ENCODE measurements at places on chromosomes 6 and 20.

GRCh38 chr20:53760025-53760441 lies 166.4 kb upstream of the ZNF217 start:
- DNase-seq, result no peak

GRCh38 chr20:20877079-20877478 lies 164.6 kb upstream of the RALGAPA2 start:
- no peak for DNase-seq

- no peak for DNase-seq
Observed at GRCh38 chr6:31476515-31477139, 21.3 kb upstream of the MICB start.

DNA sequence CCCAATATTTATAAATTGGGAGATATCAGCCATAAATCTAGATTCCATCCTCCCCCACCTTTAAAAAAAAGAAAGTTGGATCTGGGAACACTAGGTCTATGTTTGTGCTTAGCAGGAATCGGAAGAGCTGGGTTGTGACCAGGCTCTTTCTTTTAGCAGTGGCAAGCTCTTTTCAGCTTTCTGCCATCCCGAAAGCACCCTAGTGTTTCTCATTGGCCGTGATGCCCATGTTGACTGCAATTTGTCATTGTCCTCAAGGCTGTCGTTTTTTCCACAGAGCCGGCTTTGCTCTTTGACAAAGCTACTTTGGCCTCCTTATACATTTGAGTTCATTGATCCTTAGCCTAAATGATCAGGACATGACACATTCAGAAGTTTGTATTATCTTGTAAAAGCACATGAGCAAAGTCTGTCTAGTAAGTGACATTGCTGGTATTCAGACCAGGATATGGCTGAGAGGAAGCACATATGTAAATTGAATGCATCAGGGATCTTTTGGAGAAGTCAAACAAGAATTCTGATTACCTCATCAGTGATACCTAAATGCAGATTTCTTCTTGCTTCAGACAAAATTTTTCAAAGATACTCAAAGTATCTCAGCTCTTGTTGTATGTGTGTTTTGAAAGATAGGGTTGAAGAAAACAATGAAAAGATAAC lies 50.1 kb downstream of the CARMIL1 start:
- no peak for DNase-seq

- no peak for DNase-seq
Observed at GRCh38 chr6:30741063-30741779, 1.3 kb downstream of the FLOT1 start.

Data from AG08396 (cell line).